Muscle of arm (tissue), 14 donors: ENCODE measurements at places on chromosomes 5 and 9.

DNA sequence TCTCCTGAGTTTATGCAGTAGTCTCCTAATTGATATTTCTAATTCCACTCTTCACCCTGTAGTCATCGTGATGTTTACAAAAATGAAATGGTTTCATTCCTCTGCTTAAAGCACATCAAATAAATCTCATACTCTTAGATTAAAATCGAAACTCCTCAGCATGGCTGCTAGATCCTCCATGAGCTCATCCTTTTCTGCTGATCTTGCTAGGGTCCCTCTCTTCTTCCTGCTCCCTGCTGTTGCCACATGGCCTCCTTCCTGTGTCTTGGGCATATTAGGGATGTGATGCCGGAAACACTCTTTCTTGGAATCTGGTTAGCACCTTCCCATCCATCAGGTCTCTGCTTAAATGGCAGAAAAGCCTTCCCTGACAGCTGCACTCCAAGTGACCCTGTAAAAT, 59.5 kb upstream of the MEGF10 start:
- DNase-seq: no peak

DNA sequence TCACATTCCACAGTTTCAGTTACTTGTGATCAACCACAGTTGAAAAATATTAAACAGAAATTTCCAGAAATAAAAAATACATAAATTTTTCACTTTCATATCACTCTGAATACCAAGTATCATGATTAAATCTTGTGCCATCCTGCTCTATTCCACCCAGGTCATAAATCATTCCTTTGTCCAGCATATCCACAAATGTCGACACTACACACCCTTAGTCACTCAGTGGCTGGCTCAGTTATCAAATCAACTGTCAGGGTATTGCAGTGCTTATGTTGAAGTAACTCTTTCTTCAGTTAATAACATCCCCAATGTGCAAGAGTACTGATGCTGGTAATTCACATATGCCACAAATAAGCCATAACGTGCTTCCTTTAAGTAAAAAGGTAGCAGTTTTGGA, 115.7 kb downstream of the FBXL17 start:
- DNase-seq: no peak

DNA sequence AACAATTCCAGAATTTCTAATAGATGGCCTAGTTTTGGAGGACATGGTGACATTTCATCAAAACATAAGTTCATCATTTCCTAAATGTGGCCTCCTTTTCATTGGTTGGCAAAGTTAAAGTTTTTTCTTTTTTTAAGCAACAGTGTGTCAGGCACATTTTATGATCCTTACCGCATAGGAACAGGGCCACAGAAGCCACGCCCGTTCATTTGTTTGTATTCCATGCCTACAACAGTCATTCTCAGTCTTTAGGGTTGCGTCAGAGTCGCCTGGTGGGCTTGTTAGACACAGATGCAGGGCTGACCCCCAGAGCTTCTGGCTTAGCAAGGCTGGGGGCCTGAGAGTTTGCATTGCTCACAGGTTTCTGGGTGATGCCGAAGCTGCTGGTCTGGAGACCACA, 130.2 kb downstream of the HSD17B3 start:
- DNase-seq: no peak

GRCh38 chr9:13529321-13530104, 250.0 kb upstream of the MPDZ start:
- no peak for DNase-seq

DNA sequence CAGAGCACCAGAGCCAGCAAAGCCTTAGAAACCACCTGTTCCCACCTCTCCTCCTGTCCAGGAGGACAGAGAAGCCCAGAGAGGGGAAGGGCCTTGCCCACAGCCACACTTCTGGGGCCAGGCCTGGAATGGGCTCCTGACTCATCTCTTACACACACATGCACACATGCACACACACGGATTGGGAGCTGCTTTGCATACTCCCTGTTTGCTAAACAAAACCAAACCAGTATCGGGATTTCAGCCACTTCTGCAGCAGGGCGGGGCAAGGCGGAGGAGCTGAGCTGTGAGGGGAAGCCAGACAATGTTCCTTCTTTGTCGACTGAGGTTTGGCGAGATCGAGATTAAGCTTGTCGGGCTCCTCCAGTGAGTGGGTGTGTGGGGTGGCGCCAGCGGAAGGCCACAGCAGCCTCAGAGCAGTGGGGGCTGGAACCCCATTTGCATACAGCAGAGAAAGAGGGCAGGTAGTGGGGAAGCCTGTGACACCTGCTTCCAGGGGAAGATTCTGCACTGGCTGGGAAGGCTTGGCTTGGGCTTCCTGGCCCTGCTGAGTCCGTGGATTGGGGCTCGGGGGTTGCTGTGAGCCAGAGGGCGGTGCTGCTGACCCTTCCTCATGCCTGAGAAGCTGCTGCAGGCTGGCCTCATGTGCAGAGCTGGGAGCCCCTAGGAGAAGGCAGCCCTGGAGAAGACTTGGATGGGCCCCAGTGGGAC, 16.1 kb downstream of the GFI1B start:
- DNase-seq: no peak

GRCh38 chr5:92369587-92369986, 986.5 kb upstream of the ARRDC3 start:
- no peak for DNase-seq

- no peak for DNase-seq
Measured at GRCh38 chr9:137975527-137975913, 97.9 kb downstream of the CACNA1B start.

GRCh38 chr5:158857371-158857770, 242.3 kb downstream of the EBF1 start:
- no peak for DNase-seq

DNA sequence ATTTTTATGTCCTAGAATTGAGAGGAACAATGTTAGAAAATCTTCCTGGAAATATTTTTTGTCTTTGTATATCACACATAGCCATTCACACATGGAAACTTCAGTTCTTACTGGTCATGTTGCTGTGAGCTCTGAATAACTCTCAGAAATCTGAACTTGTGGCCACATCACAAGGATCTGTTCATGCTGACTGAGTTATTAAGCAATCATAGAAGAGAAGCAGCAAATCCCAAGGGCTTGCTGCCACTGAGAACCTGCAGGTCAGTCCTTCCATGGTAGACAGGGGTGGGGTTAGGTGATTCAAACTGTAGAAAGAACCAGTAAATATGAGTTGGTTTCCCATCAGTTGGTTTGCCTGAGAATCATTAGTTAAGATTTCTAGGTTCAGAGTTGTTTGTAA, 27.6 kb downstream of the SGCD start:
- no peak for DNase-seq

- no peak for DNase-seq
Measured at GRCh38 chr5:178644826-178645545, 18.1 kb upstream of the CLK4 start.

GRCh38 chr9:111106202-111106601, 67.9 kb upstream of the LPAR1 start:
- no peak for DNase-seq

DNA sequence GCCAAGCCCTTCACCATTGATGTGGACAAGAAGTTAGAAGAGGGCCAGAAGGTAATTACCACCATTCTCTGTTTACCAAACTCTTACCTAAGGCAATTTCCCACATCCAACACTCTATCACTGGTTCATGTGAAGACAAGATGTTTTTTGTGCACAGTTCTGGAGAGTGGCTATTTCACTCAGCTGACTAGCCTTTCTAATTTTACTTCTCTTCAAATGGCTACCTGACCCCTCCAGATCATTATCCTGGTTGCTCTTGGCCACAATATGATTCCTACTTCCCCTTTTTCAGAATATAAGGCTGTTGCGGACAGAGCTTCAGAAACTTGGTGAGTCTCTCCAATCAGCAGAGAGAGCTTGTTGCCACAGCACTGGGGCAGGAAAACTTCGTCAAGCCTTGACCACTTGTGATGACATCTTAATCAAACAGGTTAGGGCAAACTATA, 7.1 kb downstream of the KIF20A start:
- DNase-seq: no peak

GRCh38 chr5:58706736-58707135, 123.9 kb downstream of the RAB3C start:
- peak; percentile 12 for DNase-seq
